ENCODE measurements at places on chromosomes 16 and 17.
A peak's percentile ranks its signal among the peaks of the same experiment; 100 is the strongest.

GRCh38 chr17:78000341-78000740, 41.8 kb downstream of the TNRC6C start:
- no peak for DNase-seq

- peak; percentile 39 for DNase-seq
Observed at GRCh38 chr17:31488264-31488981, 96.9 kb downstream of the RAB11FIP4 start.

DNA sequence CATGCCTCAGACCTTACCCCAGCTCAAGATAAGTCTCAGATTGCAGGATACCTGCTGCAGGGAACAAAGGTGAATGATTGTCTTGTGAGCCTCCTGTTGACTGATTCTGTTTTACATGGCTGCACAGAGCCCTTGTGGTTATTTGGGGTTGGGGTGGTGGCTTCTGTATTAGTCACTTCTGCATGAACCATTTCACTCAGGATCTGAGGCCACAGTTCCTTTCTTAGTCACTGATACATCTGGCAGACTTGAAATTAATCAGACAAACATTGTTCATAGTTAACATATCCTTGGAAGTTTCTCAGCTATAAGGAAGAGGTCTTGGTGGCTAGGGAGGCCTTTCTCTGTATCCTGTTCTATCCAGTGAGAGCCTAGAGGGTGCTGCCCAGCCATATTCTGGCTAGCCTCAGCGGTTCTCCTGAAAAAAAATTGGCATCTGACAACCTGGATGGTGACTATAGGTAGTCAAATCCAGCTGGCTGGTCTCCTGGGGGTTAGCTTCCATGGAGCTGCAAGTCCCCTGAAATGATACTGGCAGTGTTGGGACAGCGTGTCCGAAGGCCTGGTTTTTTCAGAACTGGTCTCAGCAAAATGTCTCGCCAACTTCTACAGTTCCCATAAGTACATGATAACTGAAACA, 8.4 kb upstream of the PLK1 start:
- DNase-seq = no peak

- no peak for DNase-seq
Observed at GRCh38 chr16:53974484-53975080, 270.6 kb downstream of the FTO start.

- DNase-seq = no peak
Observed at GRCh38 chr16:11494433-11494832, 92.3 kb downstream of the LITAF start.

DNA sequence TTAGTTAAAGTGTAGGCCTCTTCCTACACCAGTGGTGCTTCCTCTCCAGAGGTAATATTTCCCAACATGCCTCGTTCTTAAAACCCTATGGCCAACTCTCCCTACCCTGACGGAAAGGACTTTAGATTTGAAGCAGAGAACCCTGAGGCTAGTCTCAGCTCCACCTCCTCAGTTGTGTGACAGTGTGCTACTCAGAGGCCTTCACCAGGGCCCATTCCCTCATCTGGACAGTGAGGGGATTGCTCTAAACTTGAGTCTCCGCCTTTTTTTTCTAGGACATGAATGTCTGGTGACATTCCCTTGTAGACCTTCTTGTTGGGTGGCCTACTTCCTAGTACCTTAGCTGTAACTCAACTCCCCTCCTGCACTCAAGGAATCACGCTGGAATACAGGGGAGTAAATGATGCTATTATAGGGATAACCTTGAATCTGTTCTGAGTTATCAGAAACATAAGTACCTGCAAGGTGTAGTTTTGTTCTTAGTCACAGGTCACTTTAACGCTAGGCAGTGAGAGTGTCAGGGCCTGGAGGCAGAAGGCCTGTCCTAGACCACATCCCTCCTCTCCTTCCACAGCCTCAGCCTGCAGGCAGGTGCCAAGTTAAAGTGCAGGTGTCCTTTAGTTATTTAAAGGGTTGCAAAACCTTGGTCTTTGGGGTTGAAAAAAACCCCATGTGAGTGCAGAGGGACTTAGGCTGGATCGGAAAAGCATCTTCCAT, 26.9 kb downstream of the LDHD start:
- no peak for DNase-seq

DNA sequence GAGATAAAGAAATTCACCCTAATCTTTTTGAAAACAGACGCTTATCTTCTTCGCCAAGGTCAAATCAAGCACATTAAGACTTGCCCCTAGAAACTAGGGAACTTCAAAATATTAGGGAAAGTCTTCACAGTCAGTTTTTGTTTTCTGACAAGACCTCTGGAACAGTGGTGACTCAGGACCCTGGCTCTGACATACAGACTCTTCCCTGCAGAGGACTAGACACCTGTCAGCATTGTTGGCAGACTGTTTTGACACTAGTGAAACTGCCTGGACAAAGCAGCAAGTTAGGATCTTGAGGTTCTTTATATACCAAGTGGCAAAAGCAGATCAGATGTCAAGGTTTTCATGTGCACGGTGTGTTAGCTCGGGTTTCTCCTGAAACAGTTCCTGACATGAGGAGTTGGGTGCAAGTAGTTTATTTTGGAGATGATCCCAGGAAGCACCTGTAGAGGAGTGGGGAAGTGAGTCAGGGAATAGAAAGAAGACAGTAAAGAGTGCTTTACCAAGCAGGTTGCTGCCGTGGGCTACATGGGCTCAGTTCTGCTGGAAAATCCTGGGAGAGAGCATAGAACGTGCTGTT, 182.0 kb upstream of the IRX5 start:
- DNase-seq = no peak

- peak; percentile 24 for DNase-seq
Observed at GRCh38 chr16:13041646-13042290, 140.4 kb downstream of the SHISA9 start.

GRCh38 chr17:43475494-43476089, 8.2 kb upstream of the DHX8 start:
- DNase-seq = no peak

- no peak for DNase-seq
Observed at GRCh38 chr16:50974438-50975036, 176.5 kb downstream of the SALL1 start.

DNA sequence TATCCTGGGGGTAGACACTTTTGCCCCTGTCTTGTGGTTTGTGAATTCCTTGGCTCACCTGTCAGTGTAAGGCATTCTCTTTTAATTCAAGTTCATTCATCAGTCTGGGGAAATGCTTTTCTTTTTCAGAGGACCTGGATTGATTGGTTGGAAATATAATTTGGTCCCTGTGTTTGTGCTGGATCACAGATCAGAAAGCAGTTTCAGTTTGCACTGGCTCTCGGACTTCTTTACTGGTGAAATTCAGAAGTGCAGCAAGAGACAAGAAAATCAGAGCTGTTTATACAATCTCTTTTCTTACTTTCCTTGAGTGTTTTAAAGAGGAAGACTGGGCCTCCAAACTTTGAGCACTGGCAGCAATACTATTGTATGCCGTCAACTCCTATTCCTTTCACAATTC, 161.8 kb upstream of the KCNJ16 start:
- DNase-seq = no peak

GRCh38 chr17:74814453-74814852, 38.3 kb upstream of the NAT9 start:
- DNase-seq = no peak

- no peak for DNase-seq
Observed at GRCh38 chr17:42079541-42079940, 18.7 kb downstream of the ZNF385C start.

GRCh38 chr17:71232801-71233559, 887.8 kb upstream of the SOX9 start:
- no peak for DNase-seq

- no peak for DNase-seq
Observed at GRCh38 chr17:40931311-40931710, 6.1 kb downstream of the KRT23 start.

DNA sequence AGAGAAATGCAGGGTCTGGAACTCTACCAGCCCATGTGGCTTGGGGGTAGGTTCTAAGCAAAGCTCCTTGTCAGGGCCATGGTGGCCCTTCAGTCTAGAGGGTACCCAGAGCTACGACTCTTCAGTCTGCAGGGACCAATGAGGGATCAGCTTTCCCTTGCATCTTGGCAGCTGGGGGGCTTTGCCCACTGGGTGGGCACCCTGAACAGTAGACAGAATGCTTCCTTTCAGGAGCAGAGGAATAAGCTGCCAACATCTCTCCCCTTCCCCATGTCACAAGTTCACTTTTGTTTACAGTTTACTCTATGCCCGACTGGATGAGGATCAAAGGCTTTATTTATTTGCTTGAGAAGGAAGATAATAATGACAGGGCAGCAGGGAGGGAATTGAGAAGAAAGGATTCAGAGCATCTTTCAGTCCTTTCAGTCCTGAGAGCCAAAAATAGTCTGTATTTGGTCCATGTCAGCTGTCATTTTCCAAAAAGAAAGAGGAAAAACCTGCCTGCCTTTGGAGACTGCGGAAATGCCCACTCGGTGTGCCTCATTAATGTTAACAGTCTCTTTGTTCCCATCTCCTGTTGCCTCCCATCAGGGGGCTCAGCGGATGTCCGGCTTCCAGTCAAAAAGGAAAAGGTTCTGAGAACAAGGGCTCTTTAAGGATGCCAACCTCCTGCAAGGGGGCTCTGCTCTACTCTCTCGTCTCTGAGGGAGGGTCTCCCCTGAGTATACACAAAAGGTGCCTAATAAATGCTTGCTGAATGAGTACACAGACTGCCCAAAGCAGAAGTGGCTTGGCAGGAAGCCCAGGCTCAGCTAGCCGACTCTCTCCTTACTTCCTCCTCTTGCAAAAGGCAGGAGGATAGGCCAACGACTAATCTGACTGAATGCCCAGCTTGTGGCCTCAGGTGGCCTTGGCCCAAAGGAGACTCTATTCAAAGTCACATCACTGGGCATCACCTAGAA, 17.1 kb downstream of the TRAF4 start:
- no peak for DNase-seq

DNA sequence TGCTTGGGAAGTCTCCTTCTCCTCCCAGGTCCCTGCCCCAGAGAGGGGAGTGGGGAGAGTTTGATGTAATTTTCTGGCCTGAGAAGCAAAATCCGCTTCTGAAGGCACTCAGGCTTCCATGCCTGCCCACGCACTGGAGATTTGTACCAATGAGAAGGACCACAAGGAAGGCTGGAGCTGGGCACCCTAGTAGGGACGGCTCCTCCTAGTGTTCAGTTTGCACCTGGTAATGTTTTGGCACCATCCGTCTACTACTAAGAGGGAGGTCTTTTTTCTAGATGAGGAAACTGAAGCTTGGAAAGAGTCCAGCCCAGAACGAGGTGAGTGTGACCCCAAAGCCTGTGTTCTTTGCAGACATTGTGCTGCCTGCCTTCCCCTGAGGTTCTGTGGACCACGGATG, 83.6 kb upstream of the NLRP1 start:
- no peak for DNase-seq

DNA sequence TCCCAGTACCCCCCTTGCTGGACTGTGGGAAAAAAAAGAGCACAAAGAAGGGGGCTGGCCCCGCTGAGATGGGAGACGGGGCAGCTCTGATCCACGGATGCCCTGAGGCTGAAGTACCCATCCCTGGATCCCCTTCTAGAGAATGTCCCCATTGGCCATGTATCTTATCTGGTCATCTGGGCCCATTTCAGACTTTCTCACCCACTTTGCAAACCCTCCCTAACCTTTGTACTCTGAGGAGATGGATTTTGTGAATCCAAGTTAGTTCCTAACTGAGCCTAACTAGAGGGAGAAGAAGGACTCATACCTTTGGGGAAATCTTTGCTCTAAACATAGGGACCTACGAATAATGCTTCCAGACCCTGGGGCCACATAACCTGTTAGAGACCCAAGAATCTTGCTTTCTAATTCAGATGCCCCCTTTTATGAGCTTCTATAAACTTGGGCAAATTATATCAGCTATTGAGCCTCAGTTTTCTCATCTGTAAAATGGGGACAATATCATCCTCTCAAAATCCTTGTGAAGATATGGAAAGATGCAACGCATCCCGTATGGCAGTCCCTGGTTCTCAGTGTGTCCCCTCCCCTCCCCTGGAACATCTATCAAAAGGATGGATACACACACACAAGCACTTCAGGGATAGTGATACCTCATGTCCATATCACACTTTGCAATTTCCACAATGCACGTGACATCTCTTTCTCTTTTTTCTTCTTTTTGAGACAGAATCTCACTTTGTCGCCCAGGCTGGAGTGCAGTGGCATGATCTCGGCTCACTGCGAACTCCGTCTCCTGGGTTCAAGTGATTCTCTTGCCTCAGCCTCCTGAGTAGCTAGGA, 16.8 kb upstream of the FZD2 start:
- no peak for DNase-seq

DNA sequence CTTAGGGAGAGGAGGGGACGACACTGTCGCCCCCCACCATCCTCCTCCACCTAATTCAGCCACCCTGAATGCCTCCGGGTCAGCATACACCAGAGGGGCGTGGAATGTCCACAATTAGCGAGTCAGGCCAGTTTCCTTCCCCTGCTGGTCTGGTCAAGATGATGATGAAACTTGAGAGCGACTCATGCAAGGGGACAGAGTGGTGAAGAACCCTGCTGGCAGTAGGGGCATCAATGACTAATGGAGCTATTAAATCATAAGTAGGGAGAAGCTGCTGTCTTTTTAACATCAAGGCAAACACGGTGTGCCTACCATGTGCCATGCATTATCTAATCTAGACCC, 7.2 kb downstream of the SPACA3 start:
- no peak for DNase-seq

DNA sequence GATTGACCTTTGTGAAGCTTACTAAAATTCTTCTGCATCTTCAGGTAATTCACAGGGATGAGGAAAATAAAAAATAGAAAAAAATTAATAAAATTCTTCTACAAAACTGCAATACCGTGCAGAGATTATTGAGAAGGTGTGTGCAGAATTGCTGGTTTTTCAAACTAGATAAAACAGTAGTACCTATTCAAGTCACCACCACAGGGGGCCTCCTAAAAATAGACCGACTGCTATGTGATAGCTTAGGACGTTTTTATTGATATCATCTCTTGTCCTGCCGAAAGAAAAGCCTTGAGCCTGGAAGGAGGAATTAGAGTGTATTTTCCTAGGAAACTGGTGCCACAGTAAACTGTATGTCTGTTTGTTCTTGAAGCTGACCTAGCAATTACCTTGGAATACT, 325.9 kb downstream of the ZFHX3 start:
- DNase-seq = no peak

GRCh38 chr17:41722231-41722630, 10.1 kb downstream of the GAST start:
- DNase-seq = no peak

DNA sequence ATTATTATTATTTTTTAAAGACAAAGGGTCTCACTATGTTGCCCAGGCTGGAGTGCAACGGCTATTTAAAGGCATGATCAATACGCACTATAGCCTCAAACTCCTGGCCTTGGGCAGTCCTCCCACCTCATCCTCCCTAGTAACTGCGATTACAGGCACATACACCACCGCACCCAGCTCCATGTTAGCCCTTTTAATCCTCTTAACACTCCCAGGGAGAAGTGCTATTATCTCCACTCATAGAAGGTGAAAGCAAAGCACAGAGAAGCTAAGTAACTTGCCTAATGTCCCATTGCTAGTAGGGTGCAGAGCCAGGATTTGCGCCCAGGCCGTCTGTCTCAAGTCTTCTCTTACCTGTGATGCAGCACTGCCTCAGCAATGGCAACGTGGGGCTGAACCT, 5.0 kb downstream of the HAS3 start:
- no peak for DNase-seq
